GM13977 (cell line): ENCODE measurements at places on chromosomes 7 and 10.
A peak's percentile ranks its signal among the peaks of the same experiment; 100 is the strongest.

- peak; percentile 25 for DNase-seq
Observed at GRCh38 chr7:114026486-114027089, 107.8 kb upstream of the PPP1R3A start.

GRCh38 chr7:76202666-76203030, 952 bp downstream of the SRRM3 start:
- DNase-seq, result no peak

- no peak for DNase-seq
Observed at GRCh38 chr7:142376356-142376997, 118.6 kb upstream of the PRSS58 start.

GRCh38 chr10:48496831-48497779, 107.8 kb downstream of the ARHGAP22 start:
- no peak for DNase-seq

GRCh38 chr10:95601116-95601719, 40.0 kb upstream of the SORBS1 start:
- peak; percentile 69 for DNase-seq

- no peak for DNase-seq
Observed at GRCh38 chr7:18208921-18209320, 181.3 kb upstream of the PRPS1L1 start.

- no peak for DNase-seq
Observed at GRCh38 chr7:90312745-90313144, 8.4 kb downstream of the FAM237B start.

DNA sequence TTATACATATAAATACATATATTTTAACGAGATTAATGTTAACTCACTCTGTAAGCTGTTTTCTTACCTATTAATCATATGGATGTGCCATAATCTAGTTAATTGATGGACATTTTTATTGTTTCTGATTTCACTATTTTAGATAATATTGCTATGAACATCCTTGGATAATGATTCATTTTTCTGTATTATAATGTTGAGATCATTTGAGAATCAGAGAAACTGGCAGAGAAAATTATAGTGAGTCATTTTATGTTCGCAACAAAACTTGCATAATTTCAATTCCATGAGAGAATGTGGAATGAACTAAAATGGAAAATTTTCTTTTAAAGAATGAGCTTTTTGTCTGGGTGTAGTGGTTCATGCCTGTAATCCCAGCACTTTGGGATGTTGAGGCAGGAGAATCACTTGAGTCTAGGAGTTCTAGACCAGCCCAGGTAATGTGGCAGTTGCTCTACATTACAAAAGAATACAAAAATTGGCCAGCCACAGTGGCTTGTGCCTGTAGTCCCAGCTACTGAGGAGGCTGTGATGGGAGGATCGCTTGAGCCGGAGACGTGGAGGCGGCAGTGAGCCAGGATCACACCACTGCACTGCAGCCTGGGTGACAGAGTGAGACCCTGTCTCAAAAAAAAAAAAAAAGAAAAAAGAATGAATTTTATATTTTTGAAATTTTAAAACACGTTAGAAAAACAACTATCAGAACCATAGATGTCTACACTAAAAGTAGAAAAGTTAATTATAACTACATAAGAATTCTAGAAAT, 40.5 kb downstream of the PAPSS2 start:
- no peak for DNase-seq

GRCh38 chr10:35824704-35825103, 182.6 kb upstream of the FZD8 start:
- DNase-seq, result no peak

GRCh38 chr7:1053002-1053411, 8.7 kb downstream of the GPR146 start:
- no peak for DNase-seq

DNA sequence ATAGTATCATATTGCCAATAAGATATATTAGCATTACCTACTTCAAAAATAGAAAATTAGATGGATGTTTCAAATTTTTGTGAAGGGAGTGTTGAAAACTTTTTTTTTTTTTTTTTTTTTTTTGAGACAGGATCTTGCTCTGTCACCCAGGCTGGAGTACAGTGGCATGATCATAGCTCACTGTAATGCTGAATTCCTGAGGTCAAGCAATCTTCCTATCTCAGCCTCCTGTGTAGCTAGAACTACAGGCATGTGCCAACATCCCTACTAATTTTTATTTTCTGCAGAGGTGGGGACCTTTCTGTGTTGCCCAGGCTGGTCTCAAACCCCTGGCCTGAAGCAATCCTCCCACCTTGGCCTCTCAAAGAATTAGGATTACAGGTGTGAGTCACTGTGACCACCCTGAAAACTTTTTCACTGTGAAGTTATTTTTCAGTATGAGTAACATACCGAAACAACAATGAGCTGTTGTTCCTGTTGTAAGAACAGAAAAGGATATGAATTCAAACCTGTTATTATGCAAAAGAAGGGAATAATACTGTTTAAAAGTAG, 266.9 kb downstream of the NEBL start:
- DNase-seq, result no peak

- DNase-seq, result no peak
Observed at GRCh38 chr7:41351091-41351490, 351.8 kb downstream of the INHBA start.

DNA sequence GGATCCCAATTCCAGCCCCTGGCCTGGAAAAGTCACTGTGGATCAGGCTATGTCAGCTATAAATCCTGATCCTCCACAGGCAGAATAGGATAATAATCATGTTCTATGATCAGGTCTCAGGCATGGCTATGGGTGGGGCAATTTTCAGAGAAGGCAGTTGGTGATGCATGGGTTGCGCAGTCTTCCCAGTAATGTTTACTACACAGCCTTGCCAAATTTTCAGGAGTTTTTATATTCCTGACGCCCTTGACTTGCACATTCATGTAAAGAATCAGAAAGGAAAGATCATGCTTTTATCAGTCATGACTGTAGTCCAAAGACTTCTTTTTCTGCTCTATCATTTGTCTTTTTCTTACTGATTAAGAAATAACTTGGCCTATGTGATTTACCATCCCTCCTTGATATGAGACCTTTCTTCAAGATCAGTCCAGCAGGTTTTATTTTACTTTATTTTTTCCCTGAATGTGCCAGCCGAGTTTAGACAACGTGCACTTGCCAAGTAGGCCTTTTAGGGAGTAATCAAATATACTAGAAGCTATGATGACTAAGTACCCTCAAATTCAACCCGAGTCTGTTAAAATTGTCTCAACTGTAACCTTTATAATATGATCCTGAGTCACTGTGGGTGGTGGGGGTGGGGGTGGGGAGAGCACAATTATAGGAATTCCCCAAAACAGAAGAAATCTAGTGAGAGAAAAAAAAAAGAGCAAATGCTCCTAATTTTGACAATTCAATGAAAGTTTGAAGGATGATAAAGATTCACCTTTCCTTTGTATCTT, 31.9 kb downstream of the ARL4A start:
- no peak for DNase-seq

DNA sequence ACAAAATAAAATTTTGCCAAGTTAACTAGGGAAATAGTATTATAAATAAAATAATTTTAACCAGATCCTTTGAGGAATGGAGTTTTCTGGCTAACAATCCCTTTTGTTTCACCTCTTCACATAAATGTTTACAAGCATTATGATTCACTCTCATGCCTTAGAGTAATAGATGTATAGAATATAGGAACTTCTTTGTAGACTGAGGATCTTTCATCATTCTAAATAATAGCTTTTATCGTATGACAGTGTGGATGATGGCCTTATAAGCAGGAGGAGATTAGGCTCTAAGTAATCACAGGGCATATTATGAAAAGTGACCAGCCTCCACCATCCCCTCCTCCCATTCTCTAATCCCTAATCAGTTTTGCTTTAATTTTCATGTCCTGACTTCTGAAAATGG, 13.5 kb downstream of the ING3 start:
- no peak for DNase-seq
